Upper lobe of right lung (tissue), 1 donor: ENCODE measurements at places on chromosomes 1 and 21. TPM values are rescaled to one million over a fixed set of nuclear protein-coding genes. Genes with fewer than 3 reads are reported as not detected.

GRCh38 chr1:115713906-115714305 is 54.6 kb downstream of the CASQ2 start:
- H3K4me1 ChIP-seq: no peaks in the 10 kb centered on the region
- no peaks in the 10 kb centered on the region for H3K27me3 ChIP-seq
- H3K27ac ChIP-seq: no peak overlapping the region
- no peak overlapping the region for H3K4me3 ChIP-seq
- DNase-seq: no peak
- no peaks in the 10 kb centered on the region for H3K36me3 ChIP-seq

The CD5L gene
- total RNA-seq: 0.93 TPM

GRCh38 chr1:15722836-15723532 is 13.1 kb upstream of the SLC25A34 start:
- H3K4me3 ChIP-seq: no peak overlapping the region
- H3K27ac ChIP-seq: no peak overlapping the region
- H3K27me3 ChIP-seq: no peaks in the 10 kb centered on the region
- peaks cover 5% of the 10 kb centered on the region for H3K4me1 ChIP-seq

The LCE6A gene
- total RNA-seq: not detected

- no peaks in the 10 kb centered on the region for H3K36me3 ChIP-seq
- no peaks in the 10 kb centered on the region for H3K27me3 ChIP-seq
- H3K4me1 ChIP-seq: peaks cover 23% of the 10 kb centered on the region
- H3K27ac ChIP-seq: no peak overlapping the region
- no peak for DNase-seq
Observed at GRCh38 chr1:117925981-117926380, 3.4 kb downstream of the GDAP2 start.

DNA sequence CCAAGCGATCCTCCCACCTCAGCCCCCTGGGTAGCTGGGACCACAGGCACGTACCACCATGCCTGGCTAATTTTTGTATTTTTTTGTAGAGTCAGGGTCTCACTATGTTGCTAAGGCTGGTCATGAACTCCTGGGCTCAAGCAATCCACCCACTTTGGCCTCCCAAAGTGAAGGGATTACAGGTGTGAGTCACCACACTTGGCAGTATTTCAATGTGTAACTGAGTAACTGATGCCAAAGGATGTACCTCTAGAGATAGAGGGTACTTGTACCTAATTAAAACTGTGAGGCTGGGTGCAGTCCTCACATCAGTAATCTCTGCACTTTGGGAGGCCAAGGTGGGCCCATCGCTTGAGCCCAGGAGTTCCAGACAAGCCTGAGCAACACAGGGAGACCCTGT is 258.7 kb upstream of the DMRTA2 start:
- no peaks in the 10 kb centered on the region for H3K4me1 ChIP-seq
- no peaks in the 10 kb centered on the region for H3K27me3 ChIP-seq
- no peak overlapping the region for H3K27ac ChIP-seq
- no peak overlapping the region for H3K4me3 ChIP-seq
- no peak for DNase-seq

GRCh38 chr1:41416552-41417334 is 55.5 kb downstream of the FOXO6 start:
- peaks cover 11% of the 10 kb centered on the region for H3K4me1 ChIP-seq
- H3K27ac ChIP-seq: no peak overlapping the region
- DNase-seq: peak; percentile 80
- no peak overlapping the region for H3K4me3 ChIP-seq

The CFAP57 gene
- 0.17 TPM for total RNA-seq

The ETV3L gene
- not detected for total RNA-seq

- H3K27ac ChIP-seq: no peak overlapping the region
- H3K4me1 ChIP-seq: peaks cover 11% of the 10 kb centered on the region
- DNase-seq: no peak
- H3K36me3 ChIP-seq: peaks cover 12% of the 10 kb centered on the region
- no peak overlapping the region for H3K4me3 ChIP-seq
Observed at GRCh38 chr1:19617376-19617775, 26.7 kb upstream of the NBL1 start.

- peaks cover 76% of the 10 kb centered on the region for H3K36me3 ChIP-seq
- no peaks in the 10 kb centered on the region for H3K27me3 ChIP-seq
- H3K27ac ChIP-seq: no peak overlapping the region
- no peak for DNase-seq
- H3K4me1 ChIP-seq: no peaks in the 10 kb centered on the region
Observed at GRCh38 chr1:151428068-151428467, 28.7 kb downstream of the PSMB4 start.

- H3K36me3 ChIP-seq: no peaks in the 10 kb centered on the region
- no peaks in the 10 kb centered on the region for H3K27me3 ChIP-seq
- DNase-seq: no peak
- no peak overlapping the region for H3K27ac ChIP-seq
- H3K4me1 ChIP-seq: no peaks in the 10 kb centered on the region
Observed at GRCh38 chr1:209900734-209901133, 37.3 kb upstream of the SYT14 start.

DNA sequence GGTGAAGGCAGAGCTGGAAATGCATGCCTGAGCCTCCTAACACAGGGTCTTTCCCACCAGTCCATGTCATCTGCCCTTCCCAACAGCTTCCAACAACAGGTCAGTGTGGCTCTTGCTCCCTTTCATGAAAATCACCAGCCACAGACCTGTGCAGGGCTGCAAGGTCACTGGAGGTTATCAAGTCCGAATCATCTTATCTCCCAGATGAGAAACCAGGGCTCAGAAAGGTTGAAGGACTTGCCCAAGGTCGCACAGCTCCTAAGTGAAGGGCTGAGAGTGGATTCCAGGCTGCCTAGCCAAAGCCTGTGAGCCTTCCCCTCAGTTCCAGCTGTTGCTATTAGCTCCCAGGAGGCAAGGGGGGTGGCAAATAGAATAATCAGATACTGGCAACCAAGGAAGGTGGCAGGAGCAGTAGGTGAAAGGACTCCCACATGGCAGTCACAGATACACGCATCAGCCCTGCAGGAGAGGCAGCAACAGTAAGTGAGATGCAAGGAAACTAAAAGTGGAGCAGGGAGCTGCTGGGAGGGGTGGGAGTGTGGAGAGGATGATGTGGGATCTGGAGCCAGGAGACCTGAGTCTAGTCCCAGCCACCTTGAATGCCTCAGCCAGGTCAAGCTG is 74.2 kb downstream of the SSBP3 start:
- H3K36me3 ChIP-seq: no peaks in the 10 kb centered on the region
- peaks cover 75% of the 10 kb centered on the region for H3K4me1 ChIP-seq

- no peak overlapping the region for H3K27ac ChIP-seq
- no peak for DNase-seq
- no peaks in the 10 kb centered on the region for H3K27me3 ChIP-seq
Observed at GRCh38 chr21:45829668-45830067, 151.9 kb upstream of the COL6A1 start.

DNA sequence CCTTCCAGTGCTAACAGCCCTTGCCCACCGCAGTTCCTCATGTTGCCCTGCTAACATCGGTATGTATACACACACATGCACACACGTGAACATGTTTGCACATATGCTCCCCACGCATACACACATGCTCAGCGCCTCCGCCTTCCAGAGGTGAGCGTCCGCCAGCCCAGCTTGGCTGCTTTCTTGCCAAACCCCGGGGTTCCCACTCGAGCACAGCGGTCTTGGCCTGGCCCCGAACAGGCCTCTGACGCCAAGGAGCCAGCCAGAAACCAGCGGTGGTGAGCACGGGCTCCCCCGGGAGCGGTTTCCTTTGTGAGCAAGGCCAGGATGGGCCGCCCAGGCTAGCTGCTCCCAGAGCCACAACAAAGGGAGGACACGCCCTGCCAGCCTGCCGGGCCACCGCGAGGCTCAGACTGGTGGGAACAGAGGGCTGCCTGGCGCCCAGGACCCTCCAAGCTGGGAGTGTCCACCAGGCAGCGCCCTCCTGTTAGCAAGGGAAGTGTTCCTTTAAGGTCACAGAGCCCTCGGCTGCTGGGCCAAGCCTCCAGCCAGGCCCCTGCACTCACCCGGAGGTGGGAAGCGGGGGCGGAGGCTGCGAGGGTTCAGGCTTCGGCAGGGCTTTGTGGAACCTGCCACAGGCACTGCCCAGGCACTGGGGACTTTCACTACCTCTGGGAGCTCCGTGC is 65.4 kb downstream of the ALPL start:
- H3K36me3 ChIP-seq: no peaks in the 10 kb centered on the region
- no peaks in the 10 kb centered on the region for H3K27me3 ChIP-seq
- DNase-seq: no peak
- peak overlapping the region; percentile 76 for H3K27ac ChIP-seq
- no peak overlapping the region for H3K4me3 ChIP-seq

The LMOD1 gene
- 38.3 TPM for total RNA-seq

GRCh38 chr1:18949686-18950400 is 6.6 kb downstream of the IFFO2 start:
- H3K4me3 ChIP-seq: peak overlapping the region; percentile 53
- H3K27me3 ChIP-seq: no peaks in the 10 kb centered on the region
- no peak for DNase-seq
- peaks cover 92% of the 10 kb centered on the region for H3K4me1 ChIP-seq
- H3K27ac ChIP-seq: peak overlapping the region; percentile 94

The RAB3B gene
- not detected for total RNA-seq

The HAO2 gene
- total RNA-seq: not detected

DNA sequence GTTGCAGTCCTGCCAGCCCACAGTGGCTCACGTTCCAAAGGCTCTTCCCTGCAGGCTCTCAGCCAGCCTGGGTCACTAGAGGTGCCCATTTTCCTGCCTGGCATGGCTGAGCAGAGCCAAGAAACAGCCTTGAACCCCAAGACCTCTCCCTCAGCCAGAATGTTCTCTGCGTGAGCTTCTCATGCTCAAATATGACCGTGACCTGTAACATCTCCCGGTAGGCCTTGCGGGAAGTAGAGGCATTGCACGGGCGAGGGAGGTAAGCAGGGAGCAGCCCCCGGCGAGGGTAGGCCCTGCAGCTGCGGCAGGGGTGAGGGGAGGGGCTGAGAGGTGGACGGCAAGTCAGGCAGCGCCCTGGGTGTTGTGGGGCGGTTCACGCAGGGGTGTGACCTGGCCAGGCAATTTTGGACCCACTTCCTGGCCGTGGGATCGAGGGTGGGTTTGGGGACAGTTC is 20.0 kb downstream of the RRP1 start:
- peaks cover 20% of the 10 kb centered on the region for H3K4me1 ChIP-seq
- no peak for DNase-seq
- H3K27ac ChIP-seq: no peak overlapping the region

GRCh38 chr1:66809736-66810326 is 8.8 kb upstream of the INSL5 start:
- H3K4me1 ChIP-seq: no peaks in the 10 kb centered on the region
- no peaks in the 10 kb centered on the region for H3K36me3 ChIP-seq
- no peaks in the 10 kb centered on the region for H3K27me3 ChIP-seq
- no peak overlapping the region for H3K4me3 ChIP-seq

DNA sequence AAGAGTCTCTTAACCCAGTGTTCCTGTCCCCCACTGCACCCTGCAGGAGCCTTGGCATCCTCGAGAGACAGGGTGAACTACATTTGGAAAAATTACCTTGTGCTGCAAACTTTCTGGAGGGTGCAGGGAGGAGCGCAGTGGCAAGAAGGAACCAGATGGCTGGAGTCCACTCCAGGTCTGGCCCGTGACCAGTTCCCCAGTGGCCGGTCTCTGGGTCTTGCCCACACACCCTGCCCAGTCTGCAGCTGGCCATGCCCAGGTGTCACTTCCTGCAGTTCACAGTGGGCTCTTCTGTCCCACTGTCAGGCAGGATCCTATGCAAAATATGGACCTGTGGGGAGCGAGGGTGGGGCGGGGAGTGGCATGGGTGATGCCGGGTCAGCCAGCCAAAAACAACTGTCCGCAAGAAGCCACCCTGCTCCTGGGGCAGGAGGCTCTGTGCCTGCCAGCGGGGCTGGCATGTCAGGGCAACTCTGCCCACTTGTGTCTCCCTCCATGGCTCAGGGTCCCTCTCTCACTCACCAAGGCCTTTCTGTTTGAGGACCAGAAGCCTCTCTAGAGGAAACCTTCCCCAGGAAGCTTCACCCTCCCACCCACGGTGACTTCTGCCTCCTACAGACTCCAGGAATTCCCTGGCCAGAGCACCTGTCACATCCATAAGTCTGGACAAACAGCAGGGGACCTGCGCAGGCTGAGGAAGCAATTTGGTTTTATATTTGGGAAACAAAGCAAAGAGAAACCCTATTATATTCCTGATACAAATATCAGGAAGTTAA is 55.6 kb downstream of the KIF21B start:
- H3K36me3 ChIP-seq: no peaks in the 10 kb centered on the region
- DNase-seq: no peak
- no peak overlapping the region for H3K27ac ChIP-seq
- H3K27me3 ChIP-seq: no peaks in the 10 kb centered on the region

DNA sequence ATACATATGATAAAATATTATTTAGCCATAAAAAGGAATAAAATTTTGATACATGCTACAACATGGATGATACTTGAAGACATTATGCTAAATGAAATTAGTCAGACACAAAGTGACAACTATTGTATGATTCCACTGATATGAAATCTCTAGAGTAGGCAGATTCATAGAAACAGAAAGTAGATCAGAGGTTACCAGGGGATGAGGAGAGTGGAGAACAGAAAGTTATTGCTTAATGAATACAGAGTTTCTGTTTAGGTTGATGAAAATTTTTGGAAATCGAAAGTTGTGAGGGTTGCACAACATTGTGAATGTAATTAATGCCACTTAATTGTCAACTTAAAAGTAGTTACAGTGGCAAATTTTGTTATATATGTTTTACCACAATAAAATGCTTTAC is 315.7 kb upstream of the USP25 start:
- no peaks in the 10 kb centered on the region for H3K36me3 ChIP-seq
- H3K27me3 ChIP-seq: no peaks in the 10 kb centered on the region
- no peak overlapping the region for H3K4me3 ChIP-seq
- H3K4me1 ChIP-seq: no peaks in the 10 kb centered on the region
- no peak for DNase-seq

The PADI4 gene
- 2.3 TPM for total RNA-seq

- H3K4me3 ChIP-seq: no peak overlapping the region
- H3K36me3 ChIP-seq: no peaks in the 10 kb centered on the region
- no peaks in the 10 kb centered on the region for H3K4me1 ChIP-seq
Observed at GRCh38 chr1:83619170-83619896, 379.6 kb downstream of the TTLL7 start.

GRCh38 chr1:112729909-112730308 is 14.8 kb upstream of the PPM1J start:
- no peaks in the 10 kb centered on the region for H3K4me1 ChIP-seq
- H3K27me3 ChIP-seq: no peaks in the 10 kb centered on the region
- H3K27ac ChIP-seq: no peak overlapping the region
- DNase-seq: no peak
- no peaks in the 10 kb centered on the region for H3K36me3 ChIP-seq

The WDR47 gene
- 14.7 TPM for total RNA-seq

GRCh38 chr1:24199291-24199900 is 12.3 kb upstream of the IFNLR1 start:
- H3K27ac ChIP-seq: no peak overlapping the region
- no peak for DNase-seq
- H3K4me1 ChIP-seq: peaks cover 8% of the 10 kb centered on the region
- H3K27me3 ChIP-seq: no peaks in the 10 kb centered on the region
- H3K36me3 ChIP-seq: no peaks in the 10 kb centered on the region

GRCh38 chr1:113040718-113041412 is 32.1 kb upstream of the LRIG2 start:
- H3K27ac ChIP-seq: no peak overlapping the region

DNA sequence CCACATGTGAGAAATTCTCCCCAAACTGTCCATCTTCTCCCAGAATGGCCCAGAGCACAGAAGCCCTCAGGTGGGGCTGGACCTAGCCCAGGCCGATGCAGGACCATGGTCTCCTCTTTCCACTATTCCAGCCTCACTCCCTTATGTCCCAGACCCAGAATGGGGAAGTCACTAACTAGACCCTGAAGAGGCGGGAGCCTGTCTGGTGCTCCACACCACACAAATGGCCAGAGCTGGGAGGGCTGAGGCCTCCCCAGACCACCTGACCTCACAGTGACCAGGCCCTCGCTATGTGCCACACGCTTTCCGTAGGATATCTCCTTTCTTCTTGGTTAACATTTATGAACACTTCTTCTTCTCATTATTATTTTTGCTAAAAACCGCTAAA is 54.9 kb upstream of the EDN2 start:
- H3K27ac ChIP-seq: no peak overlapping the region
- H3K36me3 ChIP-seq: no peaks in the 10 kb centered on the region
- H3K27me3 ChIP-seq: no peaks in the 10 kb centered on the region
- peaks cover 13% of the 10 kb centered on the region for H3K4me1 ChIP-seq

The CFHR1 gene
- total RNA-seq: not detected
